ENCODE measurements at places on chromosomes 12 and 14.

DNA sequence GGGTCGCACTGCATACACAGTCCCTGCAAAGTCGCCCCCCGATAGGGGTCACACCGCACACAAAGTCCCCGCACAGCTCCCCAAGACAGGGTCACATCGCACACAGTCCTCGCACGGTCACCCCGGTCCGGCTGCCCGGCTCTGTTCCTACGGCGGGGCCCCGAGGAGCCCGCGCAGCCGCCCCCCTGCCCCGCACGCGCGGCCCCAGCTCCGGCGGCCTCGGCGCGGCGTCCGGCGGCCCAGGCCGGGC lies 300 bp downstream of the SSH1 start:
- no peak for DNase-seq

DNA sequence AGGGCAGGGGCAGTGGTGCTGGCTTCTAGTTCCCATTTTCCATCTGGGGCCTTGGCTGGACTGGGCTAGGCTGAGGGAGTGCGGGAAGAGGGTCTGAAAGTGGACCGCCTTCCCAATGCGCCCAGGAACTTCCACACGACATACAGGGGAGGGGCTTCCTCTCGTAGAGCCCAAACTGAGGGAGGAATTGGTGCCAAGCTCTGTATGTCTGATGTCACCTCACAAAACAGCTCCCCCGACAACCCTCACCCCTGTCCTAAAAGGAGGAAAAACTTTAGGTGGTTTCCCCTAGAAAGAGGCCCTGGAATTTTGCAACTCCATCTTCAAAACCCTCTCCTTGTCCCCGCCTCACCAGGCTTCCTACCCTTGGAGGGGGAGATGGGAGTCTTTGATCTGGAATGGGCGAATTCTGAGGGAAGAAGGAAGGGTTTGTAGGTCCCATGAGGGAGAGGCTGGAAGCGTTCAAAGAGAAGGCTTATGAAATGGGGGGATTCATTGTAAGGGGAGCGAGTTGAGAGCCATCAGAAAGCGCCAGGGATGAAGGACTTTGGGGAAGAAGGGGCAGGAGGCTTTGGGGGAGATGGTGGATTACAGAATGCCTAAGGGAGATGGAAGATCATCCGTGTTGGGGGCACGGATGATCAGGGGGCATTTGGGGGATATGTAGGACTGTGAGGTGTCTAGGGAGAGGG lies 844 bp downstream of the GLTP start:
- no peak for DNase-seq

GRCh38 chr12:133202493-133203343 lies 21.4 kb downstream of the ZNF268 start:
- DNase-seq: no peak

- no peak for DNase-seq
Measured at GRCh38 chr12:130951636-130952035, 2.1 kb upstream of the ADGRD1 start.

DNA sequence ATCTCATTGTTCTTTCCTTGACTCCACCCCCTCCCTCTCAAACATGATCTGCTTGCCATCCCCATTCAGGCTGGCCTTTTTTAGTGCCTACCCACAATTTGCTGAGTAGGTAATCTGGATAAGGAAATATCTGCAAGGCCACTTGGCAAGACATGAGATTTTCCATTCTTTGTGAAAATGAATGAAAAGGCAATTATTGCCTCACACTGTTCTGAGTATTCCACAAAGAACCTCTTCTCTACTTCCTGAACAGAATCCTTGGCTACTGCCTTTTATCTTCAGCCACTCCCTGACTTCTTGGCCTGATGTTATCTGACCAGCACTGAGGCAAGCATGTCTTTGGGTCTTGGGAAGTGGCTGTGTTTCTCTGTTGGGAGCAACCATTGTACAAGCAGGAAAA lies 263.2 kb upstream of the ATP2B1 start:
- no peak for DNase-seq

GRCh38 chr12:107448198-107448597 lies 237.4 kb upstream of the PWP1 start:
- DNase-seq: no peak

DNA sequence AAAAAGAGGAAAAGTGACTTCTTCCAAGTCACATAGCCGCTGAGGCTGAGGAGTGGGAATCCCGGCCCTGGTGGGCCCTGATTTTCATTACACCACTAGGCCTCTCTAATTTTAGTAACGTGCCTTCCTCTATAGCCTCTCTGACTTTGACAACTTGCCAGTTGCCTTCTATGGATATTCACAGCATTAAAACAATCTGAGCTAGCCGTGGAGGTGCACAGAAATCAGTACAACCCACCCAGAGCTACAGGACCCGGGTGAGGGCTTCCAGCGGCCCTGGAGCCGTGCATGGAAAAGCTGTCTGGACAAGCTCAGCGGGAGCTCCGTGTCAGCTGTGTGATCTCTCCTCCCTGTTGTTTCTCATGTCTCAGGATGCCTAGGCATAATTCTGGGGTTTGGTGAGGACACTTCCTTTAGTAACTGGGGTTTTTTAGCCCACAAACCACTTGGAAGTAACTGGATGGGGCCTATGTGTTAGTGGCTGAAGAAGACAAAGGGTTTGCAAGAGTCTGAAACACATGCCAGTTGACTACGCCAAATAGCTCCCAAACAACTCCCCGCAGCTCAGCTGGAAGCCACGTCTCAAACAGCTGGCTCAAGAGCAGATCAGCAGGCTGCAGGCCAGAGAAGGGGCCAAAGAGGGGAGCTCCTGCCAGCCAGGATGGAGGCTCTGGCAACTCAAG lies 53.0 kb downstream of the SSH1 start:
- no peak for DNase-seq

DNA sequence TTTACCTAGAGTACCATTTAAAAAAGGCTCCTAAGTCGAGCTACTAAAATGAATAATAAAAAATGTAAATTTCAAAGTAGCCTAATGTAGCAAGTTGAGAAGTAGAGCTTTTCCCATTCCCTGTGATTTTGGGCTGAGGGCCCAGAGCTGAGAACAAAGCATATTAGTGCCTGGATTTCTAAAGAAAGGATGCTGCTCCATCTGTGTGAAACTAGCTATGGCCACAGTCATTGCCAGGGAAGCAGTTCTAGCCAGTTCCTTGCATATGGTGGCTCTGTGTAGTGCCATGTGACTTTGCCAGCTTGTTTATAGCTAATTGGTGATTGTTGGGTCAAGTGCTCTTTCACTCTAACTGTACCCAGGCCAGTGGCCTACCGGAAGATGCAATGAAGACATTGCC lies 20.4 kb upstream of the FBXO33 start:
- DNase-seq: no peak

DNA sequence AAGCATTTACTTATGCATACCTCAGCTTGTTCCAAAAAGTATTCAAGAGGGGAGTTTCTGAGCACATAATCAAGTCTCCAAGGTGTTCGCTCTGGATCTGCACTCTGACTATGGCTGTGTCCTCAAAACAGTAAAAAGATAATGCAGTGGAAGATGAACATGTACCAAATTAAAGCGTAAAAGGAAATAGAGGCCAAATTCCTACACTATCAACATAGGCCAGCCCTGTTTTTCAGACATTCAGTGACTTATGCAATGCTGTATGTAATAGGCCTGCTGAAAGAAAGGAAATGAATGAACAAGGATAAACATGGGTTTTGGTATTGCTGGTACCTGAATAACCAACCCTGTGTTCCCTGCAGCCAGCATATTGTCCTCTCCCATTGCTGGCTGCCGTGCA lies 115.7 kb downstream of the SAMD4A start:
- DNase-seq: no peak

DNA sequence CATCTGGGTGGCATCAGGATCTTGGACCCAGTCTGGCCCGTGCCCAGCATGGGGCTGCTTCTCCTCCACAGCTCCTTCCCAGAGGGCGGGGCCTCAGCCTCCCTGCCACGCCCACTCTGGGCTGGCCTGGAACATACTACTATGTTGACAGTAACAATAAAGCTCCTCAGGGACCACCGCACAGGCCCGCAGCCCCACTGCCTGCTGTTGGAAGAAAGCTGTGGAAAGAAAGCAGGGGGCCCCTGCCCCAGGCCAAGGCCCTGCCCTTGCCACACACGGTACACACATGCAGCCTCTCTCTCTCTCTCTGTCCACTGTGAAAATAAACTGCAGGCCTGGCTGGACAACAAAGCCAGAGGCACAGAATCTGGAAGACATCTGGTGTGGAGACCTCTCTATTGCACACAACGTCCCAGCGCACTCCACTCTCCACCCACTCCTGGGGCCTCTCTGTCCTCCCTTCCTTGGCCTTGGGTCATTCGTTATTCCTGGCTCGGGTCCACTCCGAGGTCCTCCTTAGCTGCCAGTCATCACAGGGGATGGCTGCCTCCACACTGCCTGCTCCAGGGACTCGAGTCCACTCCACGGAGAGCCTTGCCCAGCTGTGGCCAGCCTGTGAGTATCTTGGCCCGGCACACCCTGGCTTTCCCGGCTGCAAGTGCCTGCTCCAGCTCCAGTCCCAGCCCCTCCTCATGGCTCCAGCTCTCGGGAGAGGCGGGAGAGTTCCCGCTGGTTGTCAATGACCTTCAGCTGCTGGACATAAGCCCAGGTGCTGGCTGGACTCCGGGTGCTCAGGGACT lies 11.8 kb upstream of the ENDOU start:
- DNase-seq: no peak

GRCh38 chr12:103819312-103819711 lies 21.7 kb downstream of the NT5DC3 start:
- no peak for DNase-seq

GRCh38 chr12:54352022-54352531 lies 12.2 kb downstream of the GPR84 start:
- DNase-seq: no peak

DNA sequence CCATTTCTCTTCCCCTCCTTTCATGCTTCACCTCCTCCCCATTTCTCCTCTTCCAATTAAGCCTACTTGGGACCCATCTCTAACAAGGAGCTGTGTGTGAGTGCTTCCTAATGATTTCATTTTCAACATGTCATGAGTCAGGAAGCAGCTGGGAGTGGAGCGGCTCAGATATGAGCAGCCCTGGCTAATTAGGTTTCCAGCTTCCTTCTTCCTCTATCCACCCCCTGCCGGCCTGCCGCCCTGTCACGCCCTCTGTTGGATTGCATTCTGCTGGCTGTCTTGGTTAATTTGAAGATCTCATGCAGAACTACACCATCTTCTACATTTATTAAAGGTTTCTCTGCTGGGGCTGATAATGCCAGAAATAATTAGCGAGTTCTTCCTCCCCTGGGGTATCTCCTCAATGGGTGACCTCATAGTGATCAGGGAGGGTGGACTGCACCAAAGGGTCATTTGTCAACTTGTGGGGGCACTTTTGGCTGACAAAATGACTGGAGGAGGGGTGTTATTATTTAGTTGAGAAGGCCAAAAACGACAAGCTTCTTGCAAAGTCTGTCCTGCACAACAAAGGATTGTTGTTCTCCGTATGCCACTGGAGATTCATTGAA lies 300.9 kb upstream of the SRRM4 start:
- no peak for DNase-seq

- DNase-seq: no peak
Measured at GRCh38 chr14:39060818-39061437, 42.1 kb downstream of the SEC23A start.

Measured in T-helper 1 cell (primary cell).